Fibroblast of skin of back (primary cell): ENCODE measurements at places on chromosomes 16 and 17.
A peak's percentile ranks its signal among the peaks of the same experiment; 100 is the strongest.

DNA sequence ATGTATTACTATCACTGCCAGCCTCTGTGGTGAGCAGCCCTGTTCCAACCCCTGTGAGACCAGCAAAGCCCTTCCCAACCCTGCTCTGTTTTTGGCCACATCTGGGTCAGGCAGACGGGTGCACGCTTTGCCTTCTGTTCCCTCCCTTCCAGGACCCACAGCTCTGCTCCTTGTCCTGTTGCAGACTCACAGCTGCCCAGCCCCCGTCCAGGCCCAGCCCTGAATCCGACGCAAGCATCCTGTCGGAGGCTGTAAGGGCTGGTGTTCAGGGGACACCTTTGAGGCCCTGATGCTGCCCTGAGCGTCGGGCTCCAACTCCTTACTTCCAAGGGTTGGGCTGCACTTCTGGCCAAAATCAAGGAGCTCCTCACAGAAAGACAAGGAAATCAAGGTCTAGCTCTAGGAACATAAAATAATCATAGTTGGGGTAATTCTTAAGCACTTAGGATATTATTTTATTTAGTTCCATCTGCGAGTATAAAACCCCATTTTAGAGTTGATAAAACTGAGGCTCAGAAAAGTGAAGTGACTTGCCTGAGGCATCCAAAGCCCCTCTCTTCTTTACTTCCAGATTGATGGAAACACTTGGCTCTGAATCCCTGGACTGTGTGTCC, 14.3 kb upstream of the SRCIN1 start:
- no peak for DNase-seq

- DNase-seq: peak; percentile 79
These were observed 9.4 kb downstream of the RPL19 start for GRCh38 chr17:39209317-39210092.

DNA sequence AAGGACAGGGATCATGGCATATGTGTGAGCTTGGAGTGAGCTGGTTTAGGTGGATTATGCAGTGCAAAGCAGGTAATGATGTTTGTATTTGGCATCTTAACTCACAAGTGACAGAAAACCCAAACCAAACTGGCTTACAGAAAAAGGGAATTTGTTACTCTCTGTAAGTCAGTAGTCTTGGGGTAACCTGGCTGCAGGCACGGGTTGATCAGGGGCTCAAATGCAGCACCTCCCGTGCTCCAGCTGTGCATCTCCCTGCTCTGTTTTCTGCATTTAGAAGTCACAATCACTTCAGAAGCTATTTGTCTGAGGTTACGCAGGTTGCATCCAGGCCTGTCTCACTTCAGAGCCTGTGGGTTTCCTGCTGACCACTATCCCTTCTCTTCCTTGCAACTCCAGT, 354.3 kb downstream of the CPPED1 start:
- no peak for DNase-seq

- no peak for DNase-seq
These were observed 336.1 kb upstream of the TBX2 start for GRCh38 chr17:61063528-61063927.

DNA sequence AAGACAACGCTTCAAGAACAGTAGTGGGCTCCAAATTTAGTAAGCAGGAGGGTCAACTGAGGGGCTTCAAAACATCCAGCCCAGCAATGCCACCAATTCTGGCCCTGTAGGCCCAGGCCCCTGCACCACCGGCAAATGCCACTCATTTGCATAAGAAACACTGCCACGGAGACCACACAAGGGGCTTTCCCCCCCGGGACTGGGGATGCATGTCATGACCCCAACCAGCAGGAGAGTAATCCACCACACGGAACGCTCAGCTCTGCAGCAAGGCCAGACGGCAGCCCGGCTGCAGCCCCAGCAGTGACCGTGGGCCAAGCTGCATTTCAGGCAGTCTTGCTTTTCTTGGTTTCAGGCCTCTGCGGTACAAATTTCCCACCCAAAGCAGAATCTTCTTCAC, 14.1 kb downstream of the TMEM11 start:
- no peak for DNase-seq

DNA sequence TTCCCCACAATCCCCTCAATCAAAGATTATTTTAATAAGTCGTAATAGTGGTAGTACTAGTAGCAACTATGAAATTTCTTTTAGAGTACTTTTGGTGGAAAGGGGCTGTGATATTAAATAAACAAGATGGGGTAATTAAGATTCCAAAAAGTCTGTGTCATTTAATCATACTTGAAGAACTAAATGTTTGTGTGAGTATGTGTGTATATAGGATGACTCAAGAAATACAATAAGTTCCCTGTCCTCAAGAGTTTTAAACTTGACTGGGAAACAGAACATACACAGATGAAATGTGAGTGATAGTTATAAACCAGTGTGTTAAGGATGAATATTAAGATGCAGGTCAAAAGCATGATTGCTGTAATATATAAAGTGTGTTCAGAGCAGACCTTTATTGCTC, 2.3 kb downstream of the ALDH3A2 start:
- peak; percentile 61 for DNase-seq

GRCh38 chr17:76056882-76057281, 15.4 kb downstream of the SRP68 start:
- DNase-seq: no peak

- DNase-seq: no peak
These were observed 55.0 kb upstream of the METRNL start for GRCh38 chr17:83024218-83024971.

- DNase-seq: peak; percentile 29
These were observed 608 bp upstream of the TRIM37 start for GRCh38 chr17:59107306-59107670.

GRCh38 chr17:35242805-35243560, at the start of gene SLFN5:
SLFN5 (plus strand) TSS chr17:35243072; CDS start chr17:35258691, 15,619 bp downstream.
- DNase-seq: peak; percentile 89

DNA sequence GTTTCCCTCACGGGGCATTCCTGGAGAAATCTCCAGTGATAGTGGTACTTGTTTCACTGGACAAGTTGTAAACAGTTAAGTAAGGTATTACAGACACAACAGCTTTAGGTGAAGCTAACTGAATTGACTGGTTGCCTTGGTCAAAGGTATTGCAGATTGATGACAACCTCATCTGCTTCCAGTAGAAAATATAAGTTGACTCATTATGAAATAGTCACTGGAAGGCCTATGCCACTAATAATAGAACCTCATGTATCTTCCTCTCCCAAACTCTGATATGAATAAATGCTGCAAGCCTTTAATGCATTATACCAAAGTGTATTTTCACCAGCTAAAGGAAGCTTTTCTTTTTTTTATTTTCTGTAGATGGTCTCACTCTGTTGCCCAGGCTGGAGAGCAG, 44.8 kb downstream of the GLG1 start:
- no peak for DNase-seq

- no peak for DNase-seq
These were observed 28.2 kb upstream of the CACNG1 start for GRCh38 chr17:67016039-67016762.

- peak; percentile 99 for DNase-seq
These were observed 43.6 kb upstream of the HAPSTR1 start for GRCh38 chr16:9047689-9048301.

- DNase-seq: no peak
These were observed 29.4 kb upstream of the MLKL start for GRCh38 chr16:74729783-74730683.

GRCh38 chr16:88522276-88522949, 47.8 kb upstream of the ZC3H18 start:
- no peak for DNase-seq

DNA sequence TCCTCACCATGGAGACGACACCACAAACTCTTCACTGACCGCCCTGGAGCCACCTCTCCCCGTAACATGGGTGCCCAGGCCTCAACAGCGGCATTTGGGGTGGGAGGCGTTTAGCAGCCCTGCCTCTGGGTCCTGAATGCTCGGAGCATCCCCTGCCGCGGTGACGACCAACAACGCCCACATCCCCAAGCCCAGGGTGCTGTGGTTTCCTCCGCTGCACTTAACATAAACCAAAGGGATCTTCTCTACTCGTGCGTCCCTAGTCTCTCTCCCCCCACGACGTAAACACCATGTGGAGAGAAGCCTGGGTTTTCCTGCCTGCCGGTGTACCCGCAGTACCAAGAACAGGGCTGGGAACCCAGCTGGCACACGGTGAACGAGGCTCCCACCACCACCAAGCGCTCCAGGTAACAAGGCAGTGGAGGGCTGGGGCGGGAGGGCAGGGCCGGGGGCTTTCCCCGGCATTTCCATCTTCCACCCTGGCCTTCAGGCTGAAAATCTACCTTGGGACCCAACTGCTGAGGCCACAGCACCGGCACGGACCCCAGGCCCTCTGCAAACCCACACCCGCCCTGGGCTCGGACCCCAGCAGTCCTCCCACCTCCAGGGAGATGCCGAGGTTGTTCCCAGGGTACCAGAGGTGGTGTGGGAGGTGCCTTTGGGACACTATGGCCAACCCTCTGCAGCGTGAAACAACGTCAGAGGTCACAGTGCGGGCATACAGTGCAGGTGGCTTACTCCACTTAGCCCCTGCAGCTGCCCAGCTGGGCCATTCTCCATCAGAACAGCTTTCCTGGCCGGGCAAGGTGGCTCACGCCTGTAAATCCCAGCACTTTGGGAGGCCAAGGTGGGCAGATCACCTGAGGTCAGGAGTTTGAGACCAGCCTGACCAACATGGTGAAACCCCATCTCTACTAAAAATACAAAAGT, 54.3 kb downstream of the TIMM22 start:
- DNase-seq: no peak

- DNase-seq: no peak
These were observed 29.4 kb downstream of the RNF112 start for GRCh38 chr17:19440421-19440820.

- DNase-seq: no peak
These were observed 53.8 kb downstream of the MRC2 start for GRCh38 chr17:62681061-62681938.

DNA sequence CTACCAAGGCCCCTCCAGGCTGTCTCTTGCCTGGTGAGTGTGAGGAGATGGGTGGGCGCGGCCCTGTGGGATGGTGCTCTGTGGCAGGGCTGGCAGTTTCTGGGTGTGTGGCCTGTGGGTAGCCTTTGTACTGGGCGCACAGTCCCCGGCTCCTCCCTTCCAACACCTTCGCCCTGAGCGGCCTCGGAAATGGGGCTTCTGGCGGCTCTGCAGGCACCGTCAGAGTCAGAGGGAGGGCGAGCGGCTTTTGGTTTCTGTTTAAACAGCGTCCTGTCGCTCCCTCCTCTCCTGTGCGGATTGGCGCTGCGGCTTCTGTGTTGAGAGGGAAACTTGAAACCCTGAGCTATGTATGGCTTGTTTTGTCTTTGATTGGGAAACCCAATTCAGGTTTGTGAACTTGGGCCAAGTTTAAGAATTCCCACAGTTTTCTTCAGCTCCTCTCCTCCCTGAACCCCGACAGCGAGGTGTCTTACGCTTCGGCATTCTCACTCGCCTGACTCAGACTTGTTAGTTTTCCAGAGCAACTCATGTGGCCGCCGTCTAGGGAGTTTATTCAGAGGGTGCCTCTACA, 8.3 kb upstream of the ZNF750 start:
- DNase-seq: peak; percentile 67

GRCh38 chr16:17448640-17449638, 21.8 kb downstream of the XYLT1 start:
- DNase-seq: no peak

GRCh38 chr17:29140631-29141513, 39.3 kb downstream of the MYO18A start:
- DNase-seq: no peak

GRCh38 chr16:54237-54581, 581 bp downstream of the SNRNP25 start:
- no peak for DNase-seq

DNA sequence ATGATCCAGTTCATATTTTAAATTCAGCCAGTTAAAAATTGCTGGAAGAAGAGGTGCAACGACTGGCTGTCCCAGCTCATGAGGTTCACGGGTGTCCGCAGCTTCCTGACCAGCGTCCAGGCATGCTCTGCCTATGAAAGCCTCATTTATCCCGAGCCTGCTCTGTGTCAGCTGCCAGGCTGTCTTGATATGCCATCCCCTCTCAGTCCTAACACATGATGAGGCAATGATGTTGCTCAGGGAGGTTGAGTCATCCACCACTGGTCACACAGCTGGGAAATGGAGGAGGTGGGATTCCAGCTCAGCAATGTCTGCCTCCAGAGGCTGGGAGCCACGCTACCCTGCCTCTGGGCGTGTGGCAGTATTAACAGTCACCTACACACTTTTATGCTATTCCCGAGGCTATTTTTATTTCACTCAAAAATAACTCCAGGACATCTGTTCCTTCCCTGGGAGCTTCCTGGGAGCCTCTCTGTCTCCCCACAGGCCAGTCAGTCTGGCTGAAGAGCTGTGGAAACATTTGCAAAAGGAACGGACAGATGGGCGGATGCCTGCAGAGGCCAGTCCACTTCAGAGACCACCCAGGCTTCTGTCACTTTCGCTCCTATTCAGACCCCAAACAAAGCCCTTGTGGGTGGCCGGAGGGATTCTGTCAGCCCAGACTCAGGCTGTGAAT, 22.5 kb downstream of the RAB11FIP4 start:
- peak; percentile 63 for DNase-seq

- DNase-seq: no peak
These were observed 35.7 kb downstream of the MYH13 start for GRCh38 chr17:10337136-10337535.

GRCh38 chr16:67190448-67191399, 788 bp upstream of the EXOC3L1 start:
- DNase-seq: no peak

GRCh38 chr17:13634021-13634420, 32.3 kb upstream of the HS3ST3A1 start:
- no peak for DNase-seq

GRCh38 chr17:1546292-1546922, 16.2 kb downstream of the PITPNA start:
- peak; percentile 21 for DNase-seq

- peak; percentile 22 for DNase-seq
These were observed 121.9 kb upstream of the TNRC6C start for GRCh38 chr17:77836557-77837041.
